NCI-H526 (cell line): ENCODE measurements at places on chromosomes 7 and 10.
A peak's percentile ranks its signal among the peaks of the same experiment; 100 is the strongest.

GRCh38 chr10:114322344-114322743, 82.0 kb downstream of the AFAP1L2 start:
- DNase-seq: no peak

- DNase-seq: peak; percentile 80
Measured at GRCh38 chr7:39465055-39465929, 100.9 kb upstream of the YAE1 start.

- no peak for DNase-seq
Measured at GRCh38 chr10:97182288-97182990, 3.3 kb downstream of the SLIT1 start.

DNA sequence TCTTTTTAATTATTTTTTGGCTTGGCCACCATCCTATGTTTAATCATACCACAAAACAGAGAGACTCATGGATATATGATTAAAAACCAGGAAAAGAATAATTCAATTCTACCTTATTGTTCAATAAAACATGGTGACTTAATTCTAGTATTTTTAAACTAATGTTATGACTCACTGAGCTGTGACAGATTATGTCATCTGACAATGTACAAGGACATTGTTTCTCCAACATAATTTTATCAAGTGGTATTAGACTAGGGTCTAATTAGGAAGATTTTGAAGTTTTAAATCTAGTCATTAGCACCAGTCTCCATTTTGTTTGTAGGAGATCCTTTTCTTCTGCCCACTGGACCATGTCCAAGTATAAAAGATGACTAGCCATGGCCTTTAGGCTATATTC, 199.3 kb upstream of the MDFIC start:
- no peak for DNase-seq

GRCh38 chr7:70456719-70457118, 675.2 kb upstream of the GALNT17 start:
- no peak for DNase-seq

DNA sequence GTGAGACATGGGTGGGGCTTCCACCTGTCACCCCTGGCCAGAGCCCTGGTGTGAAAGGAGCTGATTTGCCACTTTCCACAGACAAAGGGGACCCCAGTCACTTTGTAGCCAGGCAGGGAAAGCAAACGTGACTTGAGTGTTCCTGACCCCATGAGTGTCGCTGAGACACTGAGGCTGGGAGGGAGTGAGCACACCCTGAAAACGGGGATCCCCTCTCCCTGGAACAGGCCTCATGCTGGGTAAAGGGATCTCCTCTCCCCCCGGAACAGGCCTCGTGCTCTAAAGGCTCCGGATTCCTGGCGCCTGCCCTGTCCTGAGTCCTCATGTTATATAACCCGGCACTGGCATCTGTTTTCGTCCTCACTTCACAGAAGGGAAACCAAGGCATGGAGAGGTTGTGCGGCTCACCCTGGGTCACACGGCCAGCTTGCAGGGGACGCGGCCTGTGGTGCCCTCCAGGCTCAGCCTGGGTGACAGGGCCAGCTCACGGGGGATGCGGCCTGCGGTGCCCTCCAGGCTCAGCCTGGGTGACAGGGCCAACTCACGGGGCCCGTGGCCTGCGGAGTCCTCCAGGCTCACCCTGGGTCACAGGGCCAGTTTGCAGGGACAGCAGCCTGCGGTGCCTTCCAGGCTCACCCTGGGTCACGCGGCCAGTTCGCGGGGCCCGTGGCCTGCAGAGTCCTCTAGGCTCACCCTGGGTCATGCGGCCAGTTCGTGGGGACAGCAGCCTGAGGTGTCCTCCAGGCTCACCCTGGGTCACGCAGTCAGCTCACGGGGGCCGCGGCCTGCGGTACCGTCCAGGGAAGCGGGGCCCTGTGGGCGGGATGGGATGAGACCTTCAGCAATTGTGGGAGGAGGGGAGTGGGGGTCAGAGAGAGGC, 104.7 kb downstream of the PDGFA start:
- no peak for DNase-seq

GRCh38 chr7:12670743-12671520, 16.5 kb upstream of the ARL4A start:
- no peak for DNase-seq

- no peak for DNase-seq
Measured at GRCh38 chr10:5584895-5585516, 60.2 kb downstream of the CALML3 start.

DNA sequence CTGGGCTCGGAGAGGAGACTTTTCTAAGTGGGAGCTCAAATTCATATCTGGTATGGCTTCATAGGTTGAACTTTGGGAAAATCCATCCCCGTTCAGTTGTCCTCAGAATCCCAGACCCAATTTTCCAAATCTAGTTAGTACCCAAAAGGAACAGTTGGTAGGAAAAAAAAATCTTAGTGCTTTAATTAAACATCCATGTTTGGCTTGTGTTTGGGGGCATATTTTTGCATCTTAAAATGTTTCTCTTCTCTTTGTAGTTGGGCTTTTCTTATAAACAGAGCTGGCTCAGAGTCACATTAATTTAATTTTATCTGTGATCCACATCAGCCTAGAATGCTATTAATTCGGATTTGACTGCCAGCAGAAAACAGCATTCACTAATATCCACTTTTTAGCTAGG, 165.9 kb downstream of the BUB3 start:
- DNase-seq: no peak

- DNase-seq: no peak
Measured at GRCh38 chr10:125153703-125154490, 6.5 kb downstream of the CTBP2 start.

DNA sequence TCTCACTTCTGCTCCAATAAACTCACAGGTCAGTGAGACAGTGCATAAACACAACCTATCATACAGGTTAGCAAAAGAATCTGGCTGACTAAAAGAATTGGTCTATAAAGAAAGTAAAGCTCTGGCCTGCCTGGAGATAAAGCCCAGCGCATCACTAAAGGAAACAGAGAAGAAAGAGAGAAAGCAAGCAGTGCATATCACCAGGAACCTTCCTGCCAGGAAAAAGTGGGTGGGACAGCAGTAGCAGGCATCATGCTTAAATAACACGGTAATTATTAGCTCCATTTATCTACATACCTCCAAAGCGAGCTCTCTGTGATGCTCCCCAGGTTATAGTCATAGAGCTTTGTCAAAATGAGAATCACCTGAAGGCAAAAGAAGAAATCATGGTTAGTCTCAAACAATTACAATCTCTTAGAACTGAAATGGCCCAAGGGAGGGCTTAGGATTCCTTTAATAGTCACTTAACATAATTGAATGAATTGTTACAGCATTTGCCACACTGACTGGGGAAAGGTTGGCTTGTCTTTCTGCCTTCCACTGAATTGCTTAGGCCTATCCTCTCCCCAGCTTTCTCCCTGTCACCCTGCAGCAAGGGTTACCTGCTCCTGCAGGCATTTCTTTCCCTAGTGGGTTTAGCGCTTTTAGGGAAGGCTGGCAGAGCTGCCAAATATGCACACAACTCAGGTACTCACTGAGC, 208.1 kb downstream of the SORCS1 start:
- no peak for DNase-seq

GRCh38 chr10:71346731-71347130, 27.7 kb downstream of the SLC29A3 start:
- no peak for DNase-seq

DNA sequence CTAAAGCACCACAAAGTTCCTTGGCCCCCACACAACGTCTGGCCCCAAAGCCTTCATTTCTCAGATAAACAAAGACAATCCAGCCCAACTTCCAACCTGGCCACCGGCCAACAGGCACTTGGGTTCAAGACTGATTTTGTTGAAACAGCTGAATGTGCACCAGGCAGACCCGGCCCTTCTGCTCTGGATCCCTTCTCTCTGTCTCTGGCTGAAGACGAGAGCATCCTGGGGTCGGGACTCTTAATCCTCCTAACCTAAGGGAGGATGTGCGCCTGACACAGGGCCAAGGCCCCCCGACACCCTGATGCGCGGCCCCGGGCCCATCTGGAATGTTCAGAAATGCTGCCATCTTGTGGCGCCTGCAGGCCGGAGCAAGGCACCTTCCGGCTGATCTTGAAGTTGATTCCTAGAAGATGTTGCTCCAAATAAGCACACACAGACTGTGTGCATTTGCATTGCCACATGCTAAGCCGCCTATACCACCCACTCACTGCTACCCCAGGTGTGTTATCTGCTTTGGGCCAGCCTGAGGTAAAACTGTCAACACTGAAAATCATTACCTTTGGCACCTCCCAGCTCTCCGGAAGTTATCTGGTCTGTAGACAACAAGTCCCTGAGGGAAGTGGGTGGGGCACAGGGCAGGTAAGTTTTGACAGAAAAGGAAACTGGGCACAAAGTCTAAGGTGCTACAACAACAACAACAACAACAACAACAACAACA, 98.4 kb upstream of the HABP2 start:
- DNase-seq: peak; percentile 5

DNA sequence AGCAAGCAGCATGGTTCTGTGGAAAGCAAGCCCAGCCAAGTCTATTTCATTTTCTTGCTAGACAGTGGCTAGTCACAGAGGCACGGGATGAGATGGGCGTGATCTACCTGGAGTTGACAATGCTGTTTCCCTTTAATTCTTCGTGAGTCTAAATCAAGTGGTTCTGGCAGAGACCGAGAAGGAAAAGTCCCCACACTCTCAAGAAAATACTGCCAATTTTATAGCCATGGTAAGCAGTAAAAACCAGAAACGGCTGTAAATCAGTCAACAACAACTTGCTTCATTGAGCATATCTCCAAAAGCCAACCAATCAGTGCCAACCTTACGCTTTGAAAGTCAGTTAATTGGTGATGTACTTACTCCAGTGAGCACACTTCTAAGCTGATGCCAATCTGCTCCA, 223.4 kb downstream of the SEC23IP start:
- DNase-seq: no peak

GRCh38 chr7:115654384-115655214, 376.0 kb downstream of the TFEC start:
- no peak for DNase-seq

DNA sequence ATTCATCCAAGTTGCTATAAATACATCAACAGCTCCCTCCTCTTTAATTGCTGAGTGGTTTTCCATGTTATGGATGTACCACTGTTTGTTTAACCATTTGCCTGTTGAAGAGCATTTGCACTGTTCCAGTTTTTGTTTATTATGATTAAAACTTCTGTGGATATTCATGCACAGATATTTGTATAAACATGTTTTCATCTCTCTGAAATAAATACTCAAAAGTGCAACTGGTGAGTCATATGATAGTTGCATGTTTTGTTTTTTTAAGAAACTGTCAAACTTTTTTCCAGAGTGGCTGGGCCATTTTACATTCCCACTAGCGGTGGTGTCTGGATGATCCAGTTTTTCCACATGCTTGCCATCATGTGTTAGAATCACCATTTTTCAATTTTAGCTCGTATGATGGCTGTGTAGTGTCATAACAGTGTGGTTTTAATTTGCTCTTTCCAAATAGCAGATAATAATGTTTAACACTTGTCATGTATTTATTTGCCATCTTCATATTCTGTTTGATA, 33.6 kb downstream of the MEOX2 start:
- DNase-seq: no peak

DNA sequence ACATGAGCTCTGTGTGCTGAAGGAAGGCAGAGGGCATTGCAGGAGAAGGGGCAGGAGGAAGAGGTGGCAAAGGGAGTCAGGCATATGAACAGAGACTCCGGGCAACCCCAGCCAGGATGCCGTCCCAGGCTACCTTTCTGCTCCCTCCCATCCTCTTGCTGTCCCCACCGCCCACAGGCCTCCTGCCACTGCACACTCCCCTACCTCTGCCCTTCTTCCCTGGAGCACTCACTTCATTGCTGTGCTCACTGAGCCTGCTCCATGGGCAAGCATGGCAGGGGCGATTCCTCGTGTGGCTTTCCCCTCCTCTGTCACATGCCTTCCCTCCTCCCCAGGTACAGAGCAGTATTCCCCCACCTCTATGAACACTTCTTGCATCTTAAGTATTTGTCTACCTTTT, 93.4 kb downstream of the FANK1 start:
- DNase-seq: no peak

- peak; percentile 60 for DNase-seq
Measured at GRCh38 chr7:78558566-78558965, 760.0 kb downstream of the PHTF2 start.

DNA sequence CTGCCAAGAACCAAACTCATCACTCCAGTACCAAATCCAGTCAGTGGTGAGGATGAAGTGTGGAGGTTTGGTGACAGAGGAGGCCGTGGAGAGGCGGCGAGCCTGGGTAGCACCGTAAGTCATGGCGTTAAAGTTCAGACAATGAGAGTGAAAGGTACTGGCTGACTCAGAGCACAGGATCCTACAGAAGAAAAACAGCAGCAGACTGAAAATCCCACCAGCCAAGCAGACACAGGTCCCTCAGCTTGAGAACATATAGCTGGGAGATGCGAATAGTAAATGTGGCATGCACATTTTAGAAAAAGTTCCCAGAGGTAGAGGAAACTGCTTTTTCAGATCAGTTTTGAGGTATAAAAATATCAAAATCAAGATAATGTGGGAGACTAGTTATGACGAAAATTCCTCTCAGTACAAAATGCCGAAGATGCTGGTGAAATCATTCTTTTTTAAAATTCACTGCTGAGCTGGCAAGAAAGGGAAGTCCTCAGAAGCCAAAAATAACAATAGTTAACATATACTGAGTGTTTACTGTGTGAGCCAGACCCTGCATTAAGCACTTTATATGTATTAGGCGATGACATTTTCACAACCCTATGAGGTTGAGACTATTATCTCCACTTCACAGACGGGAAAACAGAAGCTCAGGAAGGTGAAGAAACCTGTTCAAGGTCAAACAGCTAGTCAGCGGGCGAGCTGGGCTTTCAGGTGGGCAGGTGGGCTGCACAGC, 20.9 kb downstream of the PARP12 start:
- no peak for DNase-seq

- DNase-seq: no peak
Measured at GRCh38 chr10:18164748-18165361, 24.6 kb downstream of the CACNB2 start.

- DNase-seq: no peak
Measured at GRCh38 chr10:5736591-5736990, 52.0 kb downstream of the TASOR2 start.

DNA sequence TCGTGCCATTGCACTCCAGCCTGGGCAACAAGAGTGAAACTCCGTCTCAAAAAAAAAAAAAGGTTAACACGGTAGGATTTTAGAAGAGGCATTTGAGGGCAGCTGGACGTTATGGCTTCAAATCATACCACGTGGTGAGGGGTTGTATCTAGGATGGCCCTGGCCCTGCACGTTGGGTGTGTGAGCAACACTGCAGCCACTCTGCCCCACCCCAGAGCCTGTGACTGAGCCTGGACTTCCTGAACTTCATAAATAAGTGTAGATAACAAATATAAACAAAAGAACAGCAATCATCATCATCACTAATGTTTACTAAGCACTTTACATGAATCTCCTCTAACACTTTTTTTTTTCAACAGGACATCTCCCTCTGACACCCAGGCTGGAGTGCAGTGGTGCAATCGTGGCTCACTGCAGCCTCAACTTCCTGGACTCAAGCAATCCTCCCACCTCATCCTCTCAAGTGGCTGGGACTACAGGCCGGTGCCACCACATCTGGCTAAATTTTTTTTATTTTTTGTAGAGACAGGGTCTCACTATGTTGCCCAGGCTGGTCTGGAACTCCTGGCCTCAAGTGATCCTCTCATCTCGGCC, 169.5 kb upstream of the FRMD4A start:
- DNase-seq: no peak

GRCh38 chr7:98664882-98665281, 47.8 kb downstream of the NPTX2 start:
- no peak for DNase-seq
